ENCODE measurements at places on chromosomes 6 and 20. TPM values are rescaled to one million over a fixed set of nuclear protein-coding genes. Genes with fewer than 3 reads are reported as not detected.

Gene FOXA2
- not detected for total RNA-seq

Gene CDKAL1
- total RNA-seq = 10.7 TPM

Gene LGSN
- total RNA-seq = not detected

Gene TREM1
- total RNA-seq = 3.8 TPM

DNA sequence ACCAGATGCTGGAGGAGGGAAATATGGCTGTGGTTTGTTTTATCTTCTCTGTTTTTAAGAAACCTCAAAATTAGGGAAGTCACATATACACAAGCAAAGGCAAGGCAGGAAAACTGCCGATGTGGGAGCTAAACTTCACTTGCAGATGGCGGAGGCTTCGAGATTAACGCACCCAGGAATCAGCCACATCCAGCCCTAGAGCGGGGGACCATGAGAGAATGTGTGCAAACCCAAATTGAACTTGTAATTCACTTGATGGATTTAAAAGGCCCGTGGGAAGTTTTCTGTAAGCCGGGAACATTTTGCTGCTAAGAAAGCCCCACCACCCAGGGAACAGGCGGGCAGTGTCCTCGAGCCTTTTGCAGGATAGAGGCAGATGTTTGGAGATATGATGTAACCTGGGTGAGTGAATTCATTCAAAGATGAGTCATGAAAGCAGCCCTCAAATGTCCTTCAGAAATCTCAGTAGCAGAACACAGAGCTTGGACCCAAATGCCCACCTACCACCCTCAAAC is 39.9 kb downstream of the PREX1 start:
- H3K27me3 ChIP-seq = no peaks in the 10 kb centered on the region
- DNase-seq = no peak
- peaks cover 29% of the 10 kb centered on the region for H3K4me1 ChIP-seq
- no peak overlapping the region for H3K27ac ChIP-seq

Gene KCNQ5
- total RNA-seq = 0.44 TPM

DNA sequence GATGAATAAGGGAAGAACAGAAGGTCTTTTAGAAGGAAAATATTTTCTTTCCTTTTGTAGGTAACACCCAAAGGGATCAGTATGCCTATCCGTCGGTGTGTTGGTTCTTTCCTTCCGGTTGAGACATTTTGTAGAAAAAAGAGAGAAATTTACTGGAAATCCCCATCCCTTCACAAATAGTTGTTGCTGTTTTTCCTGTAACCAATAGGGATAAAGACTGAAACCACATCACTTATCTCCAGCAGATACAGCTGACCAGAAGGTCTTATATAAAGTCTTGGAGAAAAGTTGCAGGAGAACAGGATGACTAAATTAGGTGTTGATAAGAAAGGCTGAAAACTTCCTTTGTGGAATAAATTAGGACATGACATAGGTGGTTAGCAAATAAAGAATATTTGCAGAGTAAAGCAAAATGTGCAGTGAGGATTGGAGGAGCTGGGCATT is 14.8 kb upstream of the HLA-DRB1 start:
- peak overlapping the region; percentile 60 for H3K27ac ChIP-seq
- H3K27me3 ChIP-seq = no peaks in the 10 kb centered on the region

Gene ANKEF1
- 3.2 TPM for total RNA-seq

Gene PRRT1
- 1.9 TPM for total RNA-seq

Gene MEI4
- total RNA-seq = 0.24 TPM

GRCh38 chr6:147078602-147079001 is 125.6 kb upstream of the STXBP5 start:
- DNase-seq = no peak
- H3K4me3 ChIP-seq = no peak overlapping the region
- H3K27ac ChIP-seq = no peak overlapping the region
- H3K27me3 ChIP-seq = no peaks in the 10 kb centered on the region
- no peaks in the 10 kb centered on the region for H3K4me1 ChIP-seq
- H3K36me3 ChIP-seq = no peaks in the 10 kb centered on the region

DNA sequence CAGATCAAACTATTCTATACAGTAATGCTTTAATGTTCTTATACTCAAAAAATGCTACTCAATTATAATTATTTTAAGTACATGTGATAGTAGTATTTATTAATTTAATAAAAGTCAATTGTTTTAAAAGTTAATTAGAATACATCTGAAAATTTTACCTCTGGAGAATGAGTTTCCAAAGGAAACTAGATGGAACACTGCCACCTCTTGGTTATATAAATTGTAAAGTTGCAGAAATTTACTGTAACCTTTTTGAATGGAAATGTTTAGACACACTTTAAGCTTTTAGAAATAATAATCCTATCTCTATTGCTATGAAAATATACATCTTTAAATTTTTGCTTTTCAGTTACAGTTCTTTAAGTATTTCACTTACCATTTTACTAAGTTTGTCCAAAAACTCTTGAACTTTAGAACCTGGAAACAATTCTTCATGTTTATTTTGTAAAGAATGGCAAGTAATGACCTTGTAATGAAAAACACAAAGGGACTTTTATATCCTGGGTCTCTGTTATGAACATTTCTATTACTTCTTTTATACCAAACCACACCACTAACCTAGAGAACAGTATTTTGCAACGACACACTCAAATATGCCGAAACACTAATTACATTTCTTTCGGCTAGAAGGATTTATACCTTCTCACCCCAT is 10.9 kb upstream of the BMP5 start:
- DNase-seq = no peak
- H3K27ac ChIP-seq = no peak overlapping the region
- no peak overlapping the region for H3K4me3 ChIP-seq
- no peaks in the 10 kb centered on the region for H3K36me3 ChIP-seq

Gene PREX1
- total RNA-seq = 40.4 TPM

GRCh38 chr6:37221585-37222124 is 35.9 kb upstream of the TBC1D22B start:
- no peak for DNase-seq
- no peaks in the 10 kb centered on the region for H3K27me3 ChIP-seq
- no peak overlapping the region for H3K27ac ChIP-seq
- H3K4me1 ChIP-seq = peaks cover 6% of the 10 kb centered on the region
- H3K36me3 ChIP-seq = no peaks in the 10 kb centered on the region

Gene HNF4A
- total RNA-seq = 0.41 TPM

Gene TGM3
- 0.14 TPM for total RNA-seq

GRCh38 chr6:116066789-116067188 is 6.1 kb upstream of the FRK start:
- no peak overlapping the region for H3K27ac ChIP-seq
- H3K4me1 ChIP-seq = no peaks in the 10 kb centered on the region
- no peak for DNase-seq
- no peaks in the 10 kb centered on the region for H3K36me3 ChIP-seq
- no peak overlapping the region for H3K4me3 ChIP-seq

DNA sequence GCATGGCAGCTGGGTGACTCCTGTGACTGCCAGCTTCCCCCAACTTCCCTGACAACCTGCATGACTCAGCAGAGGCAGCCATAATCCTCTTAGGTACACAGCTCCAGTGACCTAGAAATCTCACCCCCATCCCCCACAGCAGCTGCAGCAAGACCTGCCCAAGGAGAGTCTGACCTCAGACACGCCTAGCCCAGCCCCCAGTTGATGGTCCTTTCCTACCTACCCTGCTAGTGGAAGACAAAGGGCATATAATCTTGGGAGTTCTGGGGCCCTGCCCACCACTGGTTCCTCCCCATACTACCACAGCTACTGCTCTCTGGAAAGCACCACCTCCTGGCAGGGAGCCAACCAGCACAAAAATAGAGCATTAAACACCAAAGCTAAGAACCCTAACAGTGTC is 90.2 kb downstream of the F13A1 start:
- no peak overlapping the region for H3K27ac ChIP-seq
- DNase-seq = no peak
- H3K4me3 ChIP-seq = no peak overlapping the region

DNA sequence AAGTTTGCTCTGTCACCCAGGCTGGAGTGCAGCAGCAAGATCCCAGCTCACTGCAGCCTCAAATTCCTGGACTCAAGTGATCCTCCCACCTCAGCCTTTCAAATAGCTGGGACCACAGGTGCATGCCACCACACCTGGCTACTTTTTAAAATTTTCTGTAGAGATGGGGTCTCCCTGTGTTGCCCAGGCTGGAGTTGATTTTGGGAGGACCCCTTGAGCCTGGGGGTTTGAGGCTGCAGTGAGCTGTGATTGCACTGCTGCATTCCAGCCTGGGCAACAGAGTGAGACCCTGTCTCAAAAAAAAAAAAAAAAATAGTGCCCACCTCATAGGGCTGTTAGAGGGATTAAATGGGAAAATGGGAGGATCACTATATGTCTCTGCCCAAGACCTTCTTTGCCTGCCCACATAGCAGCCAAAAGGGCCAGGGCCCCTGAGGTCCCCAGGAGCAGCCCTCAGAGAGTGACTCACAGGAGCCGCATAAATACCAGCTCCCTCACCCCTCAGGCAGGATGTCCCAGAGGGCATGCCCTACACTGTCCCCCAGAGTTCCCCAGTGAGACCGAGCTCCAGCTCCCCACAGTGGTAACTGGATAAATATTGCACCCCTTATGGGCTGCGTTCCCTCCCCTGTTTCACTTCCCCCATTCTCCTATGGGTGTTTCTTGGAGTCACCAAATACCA is 11.7 kb upstream of the MDGA1 start:
- no peaks in the 10 kb centered on the region for H3K27me3 ChIP-seq
- no peak overlapping the region for H3K4me3 ChIP-seq
- H3K27ac ChIP-seq = no peak overlapping the region

Gene MOG
- total RNA-seq = not detected

Gene SEMG1
- not detected for total RNA-seq

- no peaks in the 10 kb centered on the region for H3K36me3 ChIP-seq
- no peak overlapping the region for H3K4me3 ChIP-seq
- H3K27ac ChIP-seq = no peak overlapping the region
- no peak for DNase-seq
- no peaks in the 10 kb centered on the region for H3K27me3 ChIP-seq
- H3K4me1 ChIP-seq = no peaks in the 10 kb centered on the region
Observed at GRCh38 chr6:141443668-141444289, 688.9 kb upstream of the GJE1 start.

DNA sequence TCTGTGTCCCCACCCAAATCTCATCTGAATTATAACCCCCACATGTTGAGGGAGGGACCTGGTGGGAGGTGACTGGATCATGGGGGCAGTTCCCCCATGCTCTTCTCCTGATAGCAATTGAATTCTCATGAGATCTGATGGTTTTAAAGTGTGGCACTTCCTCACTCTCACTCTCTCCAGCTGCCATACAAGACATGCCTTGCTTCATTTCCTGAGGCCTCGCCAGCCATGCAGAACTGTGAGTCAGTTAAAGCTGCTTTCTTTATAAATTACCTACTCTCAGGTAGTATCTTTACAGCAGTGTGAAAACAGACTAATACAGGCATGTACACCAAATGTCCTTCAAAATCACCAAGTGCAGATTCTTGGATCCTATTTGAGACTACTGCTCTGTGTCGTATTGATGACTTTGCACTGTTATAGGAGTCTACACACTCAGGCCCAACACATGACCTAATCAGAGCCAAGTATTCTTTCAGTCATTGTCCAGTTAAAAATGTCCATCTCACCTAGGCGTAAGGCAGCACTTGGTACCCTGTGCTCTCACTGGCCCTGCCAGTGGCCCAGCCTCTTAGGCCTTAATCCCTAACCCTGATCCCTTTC is 52.8 kb upstream of the UST start:
- DNase-seq = no peak
- no peaks in the 10 kb centered on the region for H3K36me3 ChIP-seq
- no peaks in the 10 kb centered on the region for H3K27me3 ChIP-seq
- H3K4me1 ChIP-seq = no peaks in the 10 kb centered on the region
- H3K27ac ChIP-seq = no peak overlapping the region

Gene BEND3
- 1.2 TPM for total RNA-seq

DNA sequence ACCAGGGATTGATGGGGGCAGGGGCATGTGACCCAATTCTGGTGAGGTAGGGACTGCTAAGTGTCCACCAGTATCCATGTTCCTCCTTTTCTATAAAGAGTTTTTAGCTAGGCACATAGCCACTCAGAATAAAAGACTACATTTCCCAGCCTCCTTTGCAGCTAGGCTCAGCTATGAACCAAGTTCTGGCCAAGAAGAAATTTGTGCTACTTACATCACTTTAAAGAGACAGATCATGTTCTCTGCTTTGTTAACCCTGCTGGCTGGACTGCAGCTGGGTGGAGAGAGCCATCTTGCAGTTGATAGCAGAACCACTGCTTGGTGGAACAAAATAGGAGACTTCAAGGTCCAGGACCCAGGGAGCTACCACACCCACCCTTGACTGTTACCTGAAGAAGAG is 5.3 kb upstream of the CCM2L start:
- H3K27me3 ChIP-seq = no peaks in the 10 kb centered on the region
- no peak overlapping the region for H3K27ac ChIP-seq
- no peaks in the 10 kb centered on the region for H3K4me1 ChIP-seq
- no peak overlapping the region for H3K4me3 ChIP-seq
- DNase-seq = no peak

GRCh38 chr20:20713244-20713765 is 861 bp upstream of the RALGAPA2 start:
- H3K27ac ChIP-seq = peak overlapping the region; percentile 95
- H3K4me3 ChIP-seq = peak overlapping the region; percentile 89
- peaks cover 19% of the 10 kb centered on the region for H3K4me1 ChIP-seq
- DNase-seq = peak; percentile 31

GRCh38 chr6:45836984-45837383 is 178.7 kb downstream of the CLIC5 start:
- no peaks in the 10 kb centered on the region for H3K4me1 ChIP-seq
- DNase-seq = no peak
- H3K4me3 ChIP-seq = no peak overlapping the region
- no peaks in the 10 kb centered on the region for H3K27me3 ChIP-seq
- H3K27ac ChIP-seq = no peak overlapping the region

GRCh38 chr20:38109591-38110524 is 55.2 kb downstream of the TGM2 start:
- no peaks in the 10 kb centered on the region for H3K27me3 ChIP-seq
- H3K4me3 ChIP-seq = no peak overlapping the region

Gene SHLD1
- 18.0 TPM for total RNA-seq

DNA sequence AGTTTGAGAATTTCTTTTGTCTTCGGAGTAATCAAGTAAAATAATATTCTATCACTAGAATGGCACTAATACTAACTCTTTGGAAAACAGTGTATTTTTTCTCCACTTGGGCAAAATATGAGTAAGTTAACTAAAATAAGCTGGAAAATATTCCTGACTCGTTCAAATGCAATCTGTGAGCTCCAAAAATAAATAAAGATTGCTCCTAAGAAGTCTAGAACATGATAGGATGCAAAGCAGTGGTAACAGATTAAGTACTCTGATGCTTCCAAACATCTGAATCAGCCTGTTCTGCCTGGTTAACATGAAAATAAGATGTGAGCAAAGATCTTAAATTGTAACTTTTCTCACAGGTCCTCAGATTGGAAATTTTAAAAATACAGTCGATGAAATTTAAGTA is 285.1 kb upstream of the ID4 start:
- no peaks in the 10 kb centered on the region for H3K27me3 ChIP-seq
- no peaks in the 10 kb centered on the region for H3K4me1 ChIP-seq
- no peak overlapping the region for H3K4me3 ChIP-seq
- DNase-seq = no peak

- no peaks in the 10 kb centered on the region for H3K36me3 ChIP-seq
- peaks cover 29% of the 10 kb centered on the region for H3K4me1 ChIP-seq
- no peaks in the 10 kb centered on the region for H3K27me3 ChIP-seq
- H3K4me3 ChIP-seq = no peak overlapping the region
Observed at GRCh38 chr6:45447716-45448115, 70.0 kb upstream of the SUPT3H start.

GRCh38 chr6:24923885-24924401 is 11.8 kb downstream of the RIPOR2 start:
- no peaks in the 10 kb centered on the region for H3K27me3 ChIP-seq
- DNase-seq = no peak
- H3K36me3 ChIP-seq = no peaks in the 10 kb centered on the region
- no peaks in the 10 kb centered on the region for H3K4me1 ChIP-seq

Data from adrenal gland (tissue), 19 donors.